Stimulated activated CD4-positive, alpha-beta T cell treated with anti-CD3 and anti-CD28 coated beads, Interleukin-15, amount 100 ng/mL, for 1 hour (primary cell): ENCODE measurements at places on chromosomes 1 and 21.

GRCh38 chr21:34235514-34235913 is 128.3 kb upstream of the KCNE2 start:
- no peak for DNase-seq

DNA sequence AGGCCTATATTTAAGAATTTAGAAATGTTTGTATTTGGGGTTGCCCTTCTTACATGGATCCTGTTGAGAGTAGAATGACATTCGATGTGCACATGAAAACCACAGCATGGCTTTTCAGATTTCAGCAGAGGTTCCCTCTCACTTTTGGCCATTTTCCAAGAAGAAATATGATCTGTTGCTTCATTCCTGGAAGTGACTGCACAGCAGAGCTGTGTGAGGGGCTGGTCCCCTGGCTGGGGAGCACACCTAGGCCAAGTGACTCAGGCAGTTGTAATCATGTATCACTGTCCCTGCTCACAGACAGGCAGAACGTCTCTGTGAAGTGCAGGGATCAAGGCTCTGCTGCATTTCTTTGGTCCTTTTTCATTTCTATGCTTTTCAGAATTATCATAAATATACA is 32.3 kb downstream of the AGT start:
- DNase-seq: no peak

- no peak for DNase-seq
These were observed 93.9 kb downstream of the GLIS1 start for GRCh38 chr1:53644909-53645689.

- DNase-seq: no peak
These were observed 73.5 kb downstream of the KAZN start for GRCh38 chr1:14672005-14672404.

- DNase-seq: no peak
These were observed 74.5 kb downstream of the FOXJ3 start for GRCh38 chr1:42260376-42261070.

DNA sequence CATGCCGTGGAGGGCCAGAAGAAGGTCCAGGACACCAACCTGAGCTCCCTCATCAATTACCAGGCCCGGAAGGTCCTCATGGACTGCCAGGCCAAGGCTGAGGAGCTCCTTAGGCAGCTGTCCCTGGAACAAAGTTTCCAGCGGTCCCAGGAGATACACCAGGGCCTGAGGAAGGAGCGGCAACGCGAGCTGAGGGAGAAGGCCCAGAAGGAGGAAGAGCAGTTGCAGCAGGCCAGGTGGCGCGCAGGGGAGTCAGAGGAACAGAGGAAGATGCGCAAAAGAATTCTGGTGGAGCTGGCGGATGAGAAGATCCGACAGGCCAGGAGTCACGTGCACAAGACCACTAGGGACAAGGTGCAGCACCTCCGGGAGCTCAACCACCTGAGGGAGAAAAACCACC is 1.5 kb downstream of the CCDC185 start:
- no peak for DNase-seq

GRCh38 chr1:96291468-96291867 is 430.1 kb upstream of the PTBP2 start:
- DNase-seq: no peak

- no peak for DNase-seq
These were observed 15.1 kb upstream of the TAS1R2 start for GRCh38 chr1:18874600-18874999.

DNA sequence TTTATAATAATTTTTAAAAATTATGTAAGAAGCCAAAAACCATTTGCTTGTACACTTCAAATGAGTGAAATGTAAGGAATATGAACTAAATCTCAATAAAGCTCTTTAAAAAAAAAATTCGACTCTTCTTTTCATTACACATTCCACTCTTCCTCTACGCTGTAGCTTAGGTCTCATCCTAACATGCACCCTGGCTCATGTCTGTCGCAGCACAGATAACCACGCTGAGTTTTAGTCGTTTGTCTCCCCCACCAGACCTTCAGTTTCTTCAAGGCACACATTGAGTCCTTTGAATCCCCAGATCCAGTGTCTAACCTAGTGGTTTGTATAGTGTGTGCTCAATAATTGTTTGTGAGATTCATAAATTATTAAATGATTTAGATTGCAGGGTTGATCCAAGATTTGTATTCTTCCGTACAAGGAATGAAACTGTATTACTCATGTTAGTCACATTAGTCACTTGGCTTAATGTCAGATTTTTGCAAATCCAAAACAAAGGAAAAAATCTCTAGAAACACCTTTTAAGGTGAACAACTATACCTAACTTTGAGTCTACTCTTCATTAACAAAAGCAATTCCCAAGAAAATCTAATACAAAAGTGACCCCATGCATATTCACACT is 57.3 kb downstream of the SLC25A24 start:
- DNase-seq: no peak

GRCh38 chr1:31300193-31300592 is 3.4 kb downstream of the ZCCHC17 start:
- no peak for DNase-seq

DNA sequence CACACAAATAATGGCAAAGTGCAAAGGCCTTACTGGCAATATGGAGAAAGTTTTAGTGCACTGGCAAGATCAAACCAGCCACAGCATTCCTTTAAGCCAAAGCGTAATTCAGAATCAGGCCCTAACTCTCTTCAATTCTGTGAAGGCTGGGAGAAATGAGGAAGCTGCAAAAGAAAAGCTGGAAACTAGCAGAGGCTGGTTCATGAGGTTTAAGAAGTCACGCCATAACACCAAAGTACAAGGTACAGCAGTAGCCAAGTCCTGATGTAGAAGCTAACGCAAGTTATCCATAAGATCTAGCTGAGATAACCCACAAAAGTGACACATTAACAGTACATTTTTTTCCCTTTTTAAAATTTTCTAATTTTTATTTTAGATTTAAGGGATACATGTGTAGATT is 57.1 kb downstream of the SLC27A3 start:
- no peak for DNase-seq

- DNase-seq: no peak
These were observed 145.6 kb downstream of the FGGY start for GRCh38 chr1:59442492-59442891.

DNA sequence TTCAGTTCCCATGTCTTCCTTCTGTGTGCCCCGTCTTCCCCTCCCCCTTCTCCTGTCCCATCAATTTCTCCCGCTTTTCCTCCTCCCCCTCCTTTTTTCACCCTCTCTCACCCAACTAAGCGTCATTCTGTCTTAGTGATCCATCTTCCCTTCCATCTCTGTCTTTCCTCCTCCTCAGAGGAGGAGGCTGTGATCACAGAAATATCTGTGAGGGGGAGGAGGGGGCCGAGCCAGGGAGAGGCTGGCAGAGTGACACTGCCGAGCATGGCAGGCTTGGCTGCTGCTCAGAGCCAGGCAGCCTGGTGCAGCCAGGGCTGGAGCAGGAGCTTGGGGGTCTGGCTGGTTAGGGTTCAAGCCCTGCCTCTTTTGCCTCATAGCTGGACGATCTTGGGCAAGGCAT is 7.6 kb downstream of the HTR6 start:
- DNase-seq: no peak

- DNase-seq: no peak
These were observed 405.7 kb upstream of the POU3F1 start for GRCh38 chr1:38452246-38452645.

GRCh38 chr1:34843392-34844251 is 15.9 kb downstream of the SMIM12 start:
- DNase-seq: no peak

DNA sequence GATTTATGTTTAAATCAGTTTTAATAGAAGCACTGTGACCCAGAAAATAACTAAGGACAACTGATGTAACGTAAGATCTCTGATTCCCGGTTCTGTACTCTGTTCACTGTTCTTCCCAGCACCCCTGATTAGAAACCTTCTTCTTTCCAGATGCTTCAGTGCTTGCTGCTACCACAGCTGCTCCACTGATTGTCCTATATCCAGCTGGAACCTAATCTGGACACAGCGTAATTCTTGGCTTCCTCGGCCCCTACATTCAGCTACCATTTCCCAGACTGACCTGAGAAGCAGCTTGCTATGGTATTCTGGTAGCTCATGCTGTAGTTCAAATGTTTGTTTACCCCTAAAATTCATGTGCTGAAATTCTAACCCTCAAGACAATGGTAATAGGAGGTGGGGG is 302.7 kb downstream of the GRIK1 start:
- no peak for DNase-seq

DNA sequence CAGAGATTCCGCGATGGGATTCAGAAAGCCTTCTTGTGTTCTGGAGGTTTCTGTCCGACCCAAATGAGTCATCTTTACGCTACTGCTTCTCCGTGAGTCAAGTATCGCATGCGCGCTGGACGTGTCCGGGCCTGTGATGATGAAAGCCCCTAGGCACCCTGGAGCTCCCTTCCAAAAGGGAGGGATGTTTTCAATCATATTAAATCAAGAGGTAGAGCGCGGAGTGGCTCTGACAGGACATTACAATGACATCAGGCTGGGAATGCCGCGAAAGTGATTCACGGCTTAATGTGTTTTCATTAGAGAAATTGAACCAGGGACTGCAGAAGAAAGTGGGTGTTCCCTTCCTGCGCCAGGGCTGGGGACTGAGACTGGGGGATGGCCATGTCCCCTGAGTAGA is 48.5 kb downstream of the AJAP1 start:
- no peak for DNase-seq

GRCh38 chr1:171699531-171699930 is 42.3 kb downstream of the VAMP4 start:
- no peak for DNase-seq

- no peak for DNase-seq
These were observed 36.6 kb downstream of the KIAA0040 start for GRCh38 chr1:175155936-175156335.

GRCh38 chr1:41950820-41951219 is 32.1 kb upstream of the HIVEP3 start:
- DNase-seq: no peak

GRCh38 chr21:27643326-27643725 is 676.4 kb upstream of the ADAMTS5 start:
- DNase-seq: no peak

- DNase-seq: no peak
These were observed 7.8 kb downstream of the RASAL2 start for GRCh38 chr1:178101654-178102053.

DNA sequence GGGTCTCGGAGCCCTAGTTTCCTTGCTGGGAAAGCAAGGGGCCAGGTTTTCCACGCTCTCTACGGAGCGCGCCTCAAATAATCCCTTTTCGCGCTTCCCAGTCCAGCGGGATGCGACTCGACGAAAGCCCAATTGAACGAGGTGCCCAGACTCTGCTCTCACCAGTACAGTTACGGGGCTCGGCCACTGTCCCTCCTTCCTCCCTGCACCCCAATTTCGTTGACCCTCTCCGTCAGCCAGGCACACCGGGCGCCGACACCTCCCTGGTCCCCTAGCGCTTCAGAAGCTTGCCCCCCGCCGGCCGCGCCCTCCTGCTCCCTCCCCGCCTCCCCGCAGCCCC is 389 bp downstream of the SEMA6C start:
- no peak for DNase-seq

DNA sequence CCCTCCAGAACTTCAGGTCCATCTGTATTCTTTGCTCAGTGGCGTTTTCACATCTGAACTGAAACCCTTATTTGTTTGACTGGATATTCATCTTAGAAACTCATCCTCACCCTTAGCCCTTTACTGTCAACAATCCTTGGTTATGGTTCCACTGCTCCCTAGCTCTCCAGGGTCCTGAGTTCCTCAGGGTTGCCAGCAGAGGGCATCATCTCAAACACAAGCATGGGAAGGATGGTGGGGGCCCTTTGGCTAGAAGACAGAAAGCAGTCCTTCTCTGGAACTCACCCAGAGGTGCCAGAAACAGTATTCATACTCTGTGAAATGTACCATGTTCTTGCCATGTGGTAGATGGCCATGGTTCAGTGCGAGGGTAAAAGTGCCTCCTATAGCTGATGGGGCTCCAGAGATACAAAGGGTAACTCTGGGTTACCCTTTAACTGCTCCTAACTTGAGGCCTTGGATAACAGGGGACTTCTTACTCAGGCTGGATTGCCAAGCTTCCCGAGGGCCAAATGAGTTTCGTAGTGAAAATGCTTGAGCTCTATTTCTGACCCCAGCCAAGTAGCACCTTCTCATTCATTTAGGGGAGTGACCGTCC is 11.3 kb downstream of the NCSTN start:
- no peak for DNase-seq

DNA sequence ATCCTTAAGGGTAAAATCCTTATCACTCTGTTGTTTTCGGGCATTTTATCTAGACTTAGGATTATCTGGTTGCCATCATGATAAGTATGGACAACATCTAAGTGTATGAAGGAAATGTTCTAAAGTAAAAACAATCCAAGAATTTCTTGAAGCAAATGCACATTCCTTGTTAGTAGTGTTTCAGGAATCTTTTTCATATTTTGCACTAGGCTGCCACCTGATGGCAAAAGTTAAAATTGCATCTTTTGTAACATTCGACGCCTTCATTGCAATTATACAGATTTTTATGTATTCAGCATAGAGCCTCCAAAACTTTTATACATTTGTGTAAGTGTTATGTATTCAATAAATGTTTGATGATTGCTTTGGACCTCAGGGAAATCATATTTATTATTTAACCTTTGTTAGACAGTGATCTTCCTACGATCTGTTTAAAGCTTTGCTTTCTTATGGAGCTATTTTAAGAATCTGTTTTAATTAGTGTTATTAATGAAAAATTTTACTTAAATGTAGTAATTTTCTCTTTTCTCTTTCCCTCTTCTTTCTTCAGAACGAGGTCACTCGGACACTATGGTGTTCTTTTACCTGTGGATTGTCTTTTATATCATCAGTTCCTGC is 49.4 kb upstream of the KIAA1614 start:
- DNase-seq: no peak

GRCh38 chr1:107432108-107432507 is 291.3 kb downstream of the NTNG1 start:
- DNase-seq: no peak
